Sigmoid colon (tissue), 7 donors: ENCODE measurements at places on chromosomes 12 and 14. TPM values are rescaled to one million over a fixed set of nuclear protein-coding genes. Genes with fewer than 3 reads are reported as not detected.

- no peaks in the 10 kb centered on the region for H3K4me1 ChIP-seq
- no peak overlapping the region for H3K27ac ChIP-seq
- no peaks in the 10 kb centered on the region for H3K27me3 ChIP-seq
Measured at GRCh38 chr12:132517740-132518100, 27.8 kb downstream of the FBRSL1 start.

- H3K4me1 ChIP-seq = no peaks in the 10 kb centered on the region
- no peaks in the 10 kb centered on the region for H3K27me3 ChIP-seq
- no peak overlapping the region for H3K4me3 ChIP-seq
- DNase-seq = peak; percentile 80
- peak overlapping the region; percentile 15 for H3K27ac ChIP-seq
Measured at GRCh38 chr14:55807053-55807880, 227.3 kb downstream of the KTN1 start.

GRCh38 chr12:97425380-97425779 is 37.2 kb upstream of the RMST start:
- H3K27me3 ChIP-seq = no peaks in the 10 kb centered on the region
- no peaks in the 10 kb centered on the region for H3K4me1 ChIP-seq
- no peak overlapping the region for H3K4me3 ChIP-seq
- DNase-seq = no peak

DNA sequence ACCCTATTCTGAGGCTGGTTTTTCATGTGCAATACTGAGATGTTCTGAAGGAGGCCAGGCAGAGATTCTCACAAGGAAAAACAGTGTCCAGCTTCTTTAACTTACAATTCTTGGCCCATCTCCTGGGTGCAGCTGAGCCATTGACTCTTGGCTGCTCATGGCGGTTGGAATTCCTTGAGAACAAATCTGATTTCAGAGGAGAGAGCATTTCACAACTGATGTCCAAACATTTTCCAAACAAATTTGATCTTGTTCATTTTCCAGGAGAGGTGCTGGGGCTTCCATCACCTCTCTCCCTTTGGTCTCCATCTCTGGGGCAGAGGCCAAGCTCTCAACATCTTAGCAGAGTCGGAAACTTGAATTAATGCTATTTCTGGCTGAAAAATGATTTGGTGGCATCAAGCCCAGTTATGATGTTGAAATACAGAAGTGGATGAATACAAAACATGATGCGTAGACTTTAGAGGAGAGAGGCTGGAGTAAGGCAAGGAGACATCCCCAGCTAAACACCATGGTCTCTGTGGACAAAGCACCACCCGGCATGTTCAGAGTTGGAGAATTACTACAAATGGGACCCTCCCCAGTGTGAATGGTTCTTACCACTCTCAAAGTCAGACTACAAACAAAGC is 593.0 kb downstream of the VRK1 start:
- no peak overlapping the region for H3K27ac ChIP-seq
- no peaks in the 10 kb centered on the region for H3K36me3 ChIP-seq
- H3K4me1 ChIP-seq = no peaks in the 10 kb centered on the region
- no peak overlapping the region for H3K4me3 ChIP-seq

DNA sequence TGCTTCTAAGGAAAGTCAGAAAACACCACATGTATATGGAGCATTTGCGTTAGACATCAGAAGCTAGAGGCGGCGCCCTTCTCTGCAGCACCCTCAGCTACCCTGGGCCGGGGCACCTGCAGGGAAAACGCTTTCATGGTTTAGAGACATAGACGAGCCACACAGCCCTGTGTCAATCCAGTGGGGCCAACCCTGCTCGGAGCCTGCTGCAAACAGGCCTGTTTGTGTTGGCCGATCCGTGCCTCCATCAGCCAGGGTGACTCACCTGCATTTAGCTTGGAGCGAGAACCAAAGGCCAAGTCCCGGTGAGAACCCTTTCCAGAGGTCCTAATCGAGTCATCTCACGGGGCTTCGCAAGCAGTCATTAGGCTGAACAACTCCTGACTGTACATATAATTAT is 19.5 kb upstream of the FZD10 start:
- H3K36me3 ChIP-seq = no peaks in the 10 kb centered on the region
- H3K4me3 ChIP-seq = no peak overlapping the region
- H3K27me3 ChIP-seq = peaks cover 3% of the 10 kb centered on the region
- no peaks in the 10 kb centered on the region for H3K4me1 ChIP-seq
- no peak for DNase-seq
- H3K27ac ChIP-seq = no peak overlapping the region

- no peaks in the 10 kb centered on the region for H3K27me3 ChIP-seq
- no peak overlapping the region for H3K27ac ChIP-seq
- no peak overlapping the region for H3K4me3 ChIP-seq
Measured at GRCh38 chr14:55340482-55340881, 69.3 kb downstream of the FBXO34 start.

DNA sequence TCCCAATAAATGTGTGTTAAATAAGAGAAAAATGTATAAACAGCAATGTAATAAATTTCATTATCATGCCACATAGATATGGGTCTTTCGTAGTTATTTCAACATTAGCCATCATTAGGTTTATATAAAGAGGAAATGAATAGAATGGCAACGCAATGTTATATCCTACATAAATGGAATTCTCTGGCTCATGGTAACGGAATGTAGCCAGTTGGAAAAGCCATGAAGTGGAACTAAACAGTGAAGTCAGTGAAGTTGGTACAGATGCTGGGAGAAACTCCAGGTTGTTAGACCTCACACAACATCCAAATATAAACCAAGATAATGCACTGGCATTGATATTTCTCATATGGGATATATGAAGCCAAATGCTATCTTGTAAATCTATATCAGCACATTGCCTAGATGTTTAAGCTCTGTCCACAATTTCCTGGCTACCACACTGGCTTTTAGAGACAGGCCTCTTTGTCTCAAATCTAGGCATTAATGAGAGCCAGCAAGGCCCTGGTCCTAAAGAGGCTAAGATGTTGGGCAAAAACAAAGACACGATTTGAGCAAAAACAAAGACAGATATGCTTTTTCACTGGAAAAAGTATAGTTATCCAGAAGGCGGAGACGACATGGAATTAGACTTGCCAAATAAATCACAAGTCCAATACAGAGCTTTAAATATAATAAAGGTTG is 861.0 kb downstream of the RPS29 start:
- H3K27ac ChIP-seq = no peak overlapping the region
- no peaks in the 10 kb centered on the region for H3K36me3 ChIP-seq
- no peak for DNase-seq
- H3K27me3 ChIP-seq = no peaks in the 10 kb centered on the region
- H3K4me1 ChIP-seq = no peaks in the 10 kb centered on the region

- H3K4me1 ChIP-seq = no peaks in the 10 kb centered on the region
- DNase-seq = no peak
- no peak overlapping the region for H3K27ac ChIP-seq
- H3K27me3 ChIP-seq = no peaks in the 10 kb centered on the region
- no peaks in the 10 kb centered on the region for H3K36me3 ChIP-seq
- H3K4me3 ChIP-seq = no peak overlapping the region
Measured at GRCh38 chr14:37320106-37320505, 122.4 kb downstream of the MIPOL1 start.

Gene EIF2S3B
- total RNA-seq = 0.36 TPM
